ENCODE measurements at places on chromosomes 4 and X.

DNA sequence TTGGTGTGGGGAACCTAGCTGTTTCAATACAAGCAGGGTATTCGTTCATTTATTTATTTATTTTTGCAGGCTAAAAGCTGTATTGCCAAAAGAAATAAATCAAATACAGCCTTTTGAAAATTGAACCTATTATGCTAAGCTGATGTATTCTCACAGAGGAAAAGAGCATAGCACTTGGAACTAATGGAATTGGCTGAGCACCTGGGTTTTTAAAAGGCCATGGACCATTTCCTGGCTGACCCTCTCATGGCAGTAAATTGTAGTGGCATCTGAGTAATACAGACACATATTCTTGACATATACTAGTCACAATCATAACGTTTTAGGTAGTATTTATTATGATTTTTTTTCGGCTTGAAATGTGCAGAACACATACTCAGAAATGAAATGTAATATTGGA lies 71.8 kb upstream of the ALG13 start:
- DNase-seq, result no peak

GRCh38 chr4:59818656-59819055 lies 1381.5 kb upstream of the ADGRL3 start:
- DNase-seq, result peak; percentile 51

- no peak for DNase-seq
Observed at GRCh38 chr4:175951794-175952193, 113.8 kb upstream of the WDR17 start.

- no peak for DNase-seq
Observed at GRCh38 chrX:25277574-25277973, 261.8 kb upstream of the ARX start.

DNA sequence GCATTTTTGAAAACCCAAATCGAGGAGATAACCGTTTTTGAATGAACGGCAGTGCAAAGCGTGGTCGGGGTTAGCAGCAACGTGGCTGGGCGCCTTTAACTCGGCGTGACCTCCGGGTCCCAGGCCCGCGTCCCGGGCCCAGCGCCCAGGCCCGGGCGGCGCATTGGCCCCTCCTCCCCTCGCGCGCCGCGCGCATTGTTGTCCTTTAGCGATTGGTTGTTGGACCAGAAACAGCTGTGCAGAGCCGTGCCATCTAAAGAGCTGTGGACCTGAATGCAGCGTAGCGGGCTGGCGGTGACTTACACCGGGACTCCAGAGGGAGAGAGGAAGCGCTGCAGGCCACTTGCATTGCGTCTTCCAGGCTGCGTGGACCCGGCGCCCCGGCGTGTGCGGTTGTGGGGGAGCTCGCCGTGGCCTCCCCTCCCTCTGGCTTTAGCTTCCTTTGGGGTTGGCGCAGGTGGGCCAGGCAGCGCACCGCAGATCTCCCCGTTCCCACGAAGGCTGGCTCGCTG lies at the start of gene STOX2:
Gene STOX2 (plus strand): TSS at position 227 of the 512 bp plus-strand sequence. CDS start 1,484 bp downstream, outside the sequence.
- no peak for DNase-seq

- DNase-seq, result no peak
Observed at GRCh38 chr4:152028131-152028530, 267.3 kb upstream of the GATB start.

DNA sequence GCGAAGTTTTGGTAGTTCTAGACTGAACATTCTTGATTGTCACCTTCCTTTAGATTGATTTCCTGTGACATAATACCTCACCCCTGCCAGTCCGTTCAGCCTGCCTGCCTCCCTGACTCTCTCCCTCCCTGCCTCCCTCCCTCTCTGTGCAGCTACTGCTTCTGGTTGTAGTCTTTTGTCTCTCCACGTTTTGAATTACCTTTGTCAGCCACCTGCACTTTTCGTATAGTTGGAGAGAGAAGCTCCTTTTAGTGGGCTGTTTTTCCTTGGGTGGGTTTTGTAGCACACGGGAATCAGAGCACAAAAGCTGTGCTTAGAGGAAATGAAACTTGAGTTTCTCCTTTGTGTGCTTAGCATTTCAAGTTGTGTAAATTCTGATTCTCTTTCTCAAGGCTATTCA lies 32.6 kb upstream of the MSMO1 start:
- DNase-seq, result peak; percentile 45

- no peak for DNase-seq
Observed at GRCh38 chr4:127498366-127498765, 134.4 kb upstream of the INTU start.

DNA sequence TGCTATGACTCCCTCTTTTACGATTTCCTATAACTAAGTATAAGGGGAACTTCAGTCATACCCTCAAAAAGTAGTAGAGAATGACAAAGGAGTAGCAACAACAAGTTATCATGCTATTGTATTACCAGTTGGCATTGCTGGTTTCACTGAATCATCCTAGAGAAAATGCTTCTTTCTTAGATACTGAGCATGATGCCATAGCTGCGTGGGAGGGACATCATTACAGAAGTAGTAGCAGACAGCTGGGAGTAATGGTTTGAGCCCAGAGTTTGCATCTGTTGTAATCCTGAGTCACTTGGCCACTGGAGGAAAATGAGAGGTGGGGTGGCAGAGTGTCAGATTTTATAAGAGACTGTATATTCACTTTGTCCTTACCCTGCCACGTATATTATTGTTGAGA lies 38.6 kb downstream of the MTMR1 start:
- peak; percentile 94 for DNase-seq

DNA sequence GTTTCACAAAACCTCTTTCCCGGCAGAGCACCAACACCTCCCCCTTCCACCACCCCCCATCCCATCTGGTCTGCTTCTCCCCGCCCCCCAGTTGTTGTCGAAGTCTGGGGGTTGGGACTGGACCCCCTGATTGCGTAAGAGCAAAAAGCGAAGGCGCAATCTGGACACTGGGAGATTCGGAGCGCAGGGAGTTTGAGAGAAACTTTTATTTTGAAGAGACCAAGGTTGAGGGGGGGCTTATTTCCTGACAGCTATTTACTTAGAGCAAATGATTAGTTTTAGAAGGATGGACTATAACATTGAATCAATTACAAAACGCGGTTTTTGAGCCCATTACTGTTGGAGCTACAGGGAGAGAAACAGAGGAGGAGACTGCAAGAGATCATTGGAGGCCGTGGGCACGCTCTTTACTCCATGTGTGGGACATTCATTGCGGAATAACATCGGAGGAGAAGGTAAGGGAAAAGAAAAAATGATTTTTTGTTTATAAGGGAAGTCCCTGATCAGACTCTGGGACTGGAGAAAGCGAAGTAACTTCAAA lies at the start of gene PDGFRA:
Gene PDGFRA (plus strand): TSS at position 333 of the 541 bp plus-strand sequence. CDS start 29,476 bp downstream, outside the sequence.
- no peak for DNase-seq

GRCh38 chrX:54182194-54182863 lies 725 bp downstream of the FAM120C start:
- DNase-seq, result peak; percentile 55

DNA sequence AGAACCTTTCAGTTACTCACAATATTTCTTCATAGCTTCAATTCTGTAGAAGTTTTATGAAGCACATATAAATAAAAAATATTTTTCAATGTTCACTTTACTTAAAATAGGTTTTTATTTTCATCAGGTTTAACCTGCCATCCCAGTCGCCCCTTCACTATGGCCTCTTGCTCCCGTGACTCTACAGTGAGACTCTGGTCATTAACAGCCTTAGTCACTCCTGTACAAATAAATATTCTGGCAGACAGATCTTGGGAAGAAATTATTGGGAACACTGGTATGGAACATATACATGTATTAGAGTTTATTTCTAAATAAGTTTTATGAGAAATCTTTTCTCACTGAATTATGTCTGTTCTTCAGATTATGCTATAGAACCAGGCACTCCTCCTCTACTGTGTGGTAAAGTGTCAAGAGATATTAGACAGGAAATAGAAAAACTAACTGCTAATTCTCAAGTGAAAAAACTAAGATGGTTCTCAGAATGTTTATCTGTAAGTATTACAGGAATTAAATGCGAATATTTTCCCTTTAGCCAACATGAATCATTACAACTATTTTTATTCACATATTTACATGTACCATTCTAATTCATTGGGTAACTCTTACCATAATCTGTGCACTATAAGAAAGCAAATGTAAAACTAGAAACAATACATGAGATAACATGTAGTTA lies 45.6 kb downstream of the SPATA4 start:
- DNase-seq, result no peak

GRCh38 chr4:166538491-166539005 lies 665.5 kb downstream of the TLL1 start:
- DNase-seq, result no peak

- no peak for DNase-seq
Observed at GRCh38 chrX:38206542-38206941, 14.1 kb downstream of the SRPX start.

DNA sequence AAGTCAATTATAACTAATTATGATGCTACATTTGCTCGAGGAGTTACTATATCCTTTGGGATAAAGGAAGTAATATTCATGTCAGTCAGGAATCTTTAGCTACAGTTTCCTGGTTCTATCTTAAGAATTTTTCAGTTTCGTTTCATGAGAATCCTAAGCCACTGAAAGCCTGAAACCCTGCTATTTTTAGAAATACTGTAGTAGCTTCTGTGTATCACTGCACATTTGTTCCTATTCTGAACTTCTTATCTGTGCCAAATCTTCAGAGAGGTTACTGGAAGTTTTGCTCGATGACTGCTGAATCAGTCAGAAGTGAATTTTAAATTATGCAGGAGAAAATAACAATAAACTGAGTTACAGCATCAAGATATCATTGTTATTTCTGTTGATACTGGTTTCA lies 249.2 kb downstream of the TENM3 start:
- peak; percentile 50 for DNase-seq

DNA sequence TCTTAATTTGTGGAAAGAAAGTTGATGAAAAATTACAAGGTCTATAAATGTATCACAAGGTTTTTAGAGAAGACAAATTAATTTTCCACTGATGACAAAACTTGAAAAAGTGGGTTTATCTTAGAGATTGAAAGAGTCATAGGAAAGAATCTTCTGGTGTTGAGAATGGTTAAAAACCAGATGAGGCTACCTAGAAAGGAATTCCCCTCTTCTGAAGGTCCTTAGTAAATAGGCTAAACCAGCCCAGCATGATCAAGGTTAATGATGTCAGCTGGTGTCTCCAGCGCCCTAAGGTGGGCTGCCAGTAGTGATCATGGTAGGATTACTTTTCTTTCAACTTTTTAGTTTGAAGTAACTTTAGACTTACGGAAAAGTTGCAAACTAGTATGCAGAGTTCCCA lies 71.8 kb upstream of the PGRMC2 start:
- no peak for DNase-seq

DNA sequence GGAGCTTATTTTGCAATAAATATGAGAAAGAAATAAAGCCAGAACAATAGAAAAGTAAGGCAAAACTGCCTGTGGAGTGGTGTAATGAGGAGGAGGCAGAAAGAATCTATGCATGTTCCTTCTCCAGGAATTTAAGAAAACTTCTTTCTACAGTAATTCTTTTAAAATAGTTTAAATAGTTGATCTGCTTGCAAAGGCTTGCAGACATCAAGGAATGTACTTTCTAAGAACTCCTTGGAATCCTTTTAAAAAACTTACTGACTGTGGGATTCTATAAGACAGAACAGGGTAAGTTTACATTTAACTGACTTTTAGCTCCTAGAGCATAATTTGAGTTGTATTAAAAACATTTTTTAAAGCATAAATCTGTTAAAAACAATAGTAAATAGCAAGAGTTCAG lies 63.2 kb upstream of the ALB start:
- DNase-seq, result no peak

DNA sequence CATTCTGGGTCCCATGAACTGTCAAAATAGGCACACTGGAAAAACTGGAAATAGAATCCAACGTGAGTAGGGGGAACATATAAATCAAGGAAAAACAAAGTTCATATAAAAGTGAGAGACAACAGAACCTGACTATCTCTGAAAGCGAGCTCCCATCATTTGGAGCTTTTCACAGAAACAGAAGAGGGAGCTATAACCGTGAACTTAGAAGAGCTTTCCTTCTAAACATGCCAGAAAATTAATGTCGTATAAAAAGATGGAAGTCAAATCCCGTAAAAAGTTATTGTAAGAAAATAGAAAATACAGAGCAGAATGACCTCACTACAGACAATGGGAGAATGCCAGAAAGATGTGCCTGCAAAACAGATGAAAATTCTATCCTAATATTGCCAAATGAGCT lies 23.9 kb upstream of the HSD17B10 start:
- DNase-seq, result no peak

DNA sequence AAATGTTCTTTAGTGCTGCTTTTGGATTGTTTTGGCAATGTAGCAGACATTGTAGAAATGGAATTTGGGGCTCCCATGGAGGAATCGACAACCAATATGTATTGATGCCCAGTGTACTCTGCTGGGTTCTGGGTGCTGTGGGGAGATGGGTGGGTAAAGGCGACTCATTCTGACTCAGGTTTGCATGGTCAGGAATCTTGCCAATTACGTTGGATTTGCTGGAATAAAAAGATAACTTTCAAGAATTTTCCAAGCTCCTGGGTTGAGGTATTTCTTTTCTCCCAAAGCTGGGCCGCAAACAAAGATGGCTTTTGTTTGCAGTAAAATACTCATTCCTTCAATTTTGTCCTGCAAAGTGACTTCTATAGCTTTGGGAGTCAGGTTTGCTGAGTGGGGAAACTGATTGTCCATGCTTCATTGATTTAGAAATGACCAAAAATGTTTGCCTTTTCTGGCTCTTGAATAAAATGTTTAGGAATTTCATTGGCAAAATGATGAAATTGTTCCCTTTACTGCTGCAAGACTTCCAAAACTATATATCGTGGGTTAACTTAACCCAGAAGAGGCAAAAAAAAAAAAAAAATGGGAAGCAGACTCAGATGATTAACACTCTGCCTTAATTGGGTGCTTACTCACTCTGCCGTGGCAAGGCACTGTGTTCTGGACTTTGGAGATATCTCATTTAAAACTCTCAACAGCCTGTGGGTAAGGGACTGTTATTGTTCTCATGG lies 57.0 kb downstream of the RTL9 start:
- DNase-seq, result no peak

DNA sequence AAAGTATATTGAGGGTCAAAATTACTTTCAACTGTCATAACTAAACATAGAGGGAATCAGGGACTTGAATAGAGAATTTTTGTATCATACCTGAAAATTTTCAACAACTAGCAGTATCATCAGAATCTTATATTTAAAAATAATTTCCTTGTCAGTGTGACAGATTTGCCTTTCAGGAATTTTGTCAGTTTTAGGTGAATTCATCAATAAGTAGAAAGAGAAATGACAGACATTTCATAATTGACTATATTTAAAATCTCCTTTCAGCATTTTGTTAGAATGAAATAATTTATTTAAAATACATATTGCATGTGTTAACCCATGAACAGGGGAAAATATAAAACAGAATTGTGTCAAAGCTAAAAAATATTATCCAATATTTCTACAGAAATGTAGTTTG lies 8.6 kb upstream of the PDCL2 start:
- DNase-seq, result no peak

Data from inflammatory macrophage treated with lipopolysaccharide for 4 hours (primary cell).